ENCODE measurements at places on chromosomes 6 and 20.
A peak's percentile ranks its signal among the peaks of the same experiment; 100 is the strongest.

DNA sequence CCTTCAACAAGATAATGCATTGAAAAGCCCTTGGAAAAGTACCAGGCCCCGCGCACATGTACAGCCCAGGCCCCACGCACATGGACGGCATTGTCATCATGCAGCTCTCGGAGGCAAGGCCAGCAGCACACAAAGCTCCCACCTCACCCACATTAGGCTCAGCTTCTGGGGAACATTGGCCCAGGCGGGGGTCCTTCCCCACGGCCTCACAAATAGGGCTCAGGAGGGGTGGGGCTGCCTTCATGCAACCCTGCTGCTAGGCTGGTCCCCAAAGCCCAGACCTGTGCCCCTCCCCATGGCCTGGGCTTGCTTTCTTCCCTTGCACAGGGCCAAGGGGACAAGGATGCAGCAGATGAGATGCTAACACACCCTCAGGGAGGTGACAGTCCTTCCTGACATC, 26.7 kb downstream of the NPEPL1 start:
- DNase-seq = peak; percentile 58

DNA sequence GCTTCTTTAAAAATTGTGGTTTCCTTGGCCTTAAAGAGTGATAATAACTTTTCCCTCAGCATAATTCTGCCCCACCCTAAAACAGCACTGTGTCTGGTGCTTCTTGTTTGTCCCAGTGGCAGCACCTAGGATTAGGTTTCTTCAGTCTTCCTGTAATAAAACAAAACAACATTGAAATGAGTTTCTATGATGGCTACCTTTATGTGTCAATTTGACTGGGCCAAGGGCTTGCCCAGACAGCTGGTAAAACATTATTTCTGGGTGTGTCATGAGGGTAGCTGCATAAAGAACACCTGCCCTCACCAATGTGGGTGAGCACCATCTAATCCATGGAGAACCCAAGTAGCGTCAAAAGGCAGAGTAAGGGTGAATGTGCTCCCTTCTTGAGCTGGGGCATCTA, 117.8 kb downstream of the QRSL1 start:
- DNase-seq = no peak

DNA sequence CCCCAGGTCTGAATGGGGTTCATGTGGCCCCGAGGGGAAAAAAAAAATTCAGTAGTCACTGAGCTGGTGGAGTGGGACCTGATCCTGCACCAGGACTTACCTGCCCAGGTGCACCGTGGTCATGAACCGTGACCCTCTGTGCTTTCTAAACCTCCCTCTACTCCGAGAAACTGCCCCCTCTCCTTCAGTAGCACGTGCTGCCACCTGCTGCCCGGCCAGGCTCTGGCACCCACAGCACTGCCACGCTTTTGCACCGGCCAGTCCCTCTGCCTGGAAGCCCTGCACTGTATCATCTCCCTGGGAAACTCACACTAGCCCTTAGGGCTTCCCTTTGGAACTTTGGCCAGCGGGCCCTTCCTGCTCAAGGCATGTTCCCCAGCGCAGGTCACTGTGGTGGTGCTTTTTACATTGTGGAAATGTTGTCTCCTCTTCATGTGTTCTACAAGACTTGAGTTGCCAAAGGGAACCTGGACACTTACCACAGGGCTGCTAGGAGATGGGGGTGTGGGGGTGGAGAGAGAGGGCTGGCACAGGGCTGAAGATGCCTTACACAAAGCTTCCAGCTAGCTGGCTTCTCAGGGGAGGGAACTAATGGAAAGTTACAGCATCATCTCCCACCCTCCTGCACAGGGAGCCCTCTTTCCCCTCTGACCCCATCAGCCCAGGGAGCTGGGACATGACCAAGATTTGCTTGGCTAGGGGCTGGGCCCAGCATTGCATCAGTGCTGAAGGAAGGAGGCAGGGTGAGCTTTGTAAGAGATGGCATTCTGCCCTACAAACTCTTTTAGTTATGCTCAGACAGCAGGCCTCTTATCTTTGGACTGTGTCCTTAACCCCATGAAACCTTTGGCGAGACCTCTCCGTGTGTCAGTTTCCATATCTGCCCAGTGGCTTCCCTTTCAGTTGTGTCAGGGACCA, 2.5 kb upstream of the PTPRT start:
- DNase-seq = peak; percentile 32

GRCh38 chr20:19193349-19193748, 19.1 kb upstream of the SLC24A3 start:
- DNase-seq = no peak

DNA sequence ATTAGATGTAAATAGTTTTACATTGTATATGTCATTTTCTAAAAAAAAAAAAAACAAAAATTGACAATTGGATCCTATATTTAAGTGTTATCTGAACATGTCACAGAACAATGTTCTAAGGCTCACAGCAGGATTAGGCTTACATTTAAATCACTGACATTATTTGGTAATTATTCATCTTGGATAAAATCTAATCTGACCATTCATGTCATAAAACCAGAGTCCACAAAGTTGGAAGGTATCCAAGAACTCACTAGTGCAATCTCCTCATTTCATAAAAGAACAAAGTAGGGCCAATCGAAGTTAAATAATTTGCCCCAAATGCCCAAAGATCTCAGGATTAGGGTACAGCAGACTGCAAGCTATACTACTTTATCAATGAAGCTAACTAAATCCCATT, 73.0 kb downstream of the PDSS2 start:
- DNase-seq = no peak

DNA sequence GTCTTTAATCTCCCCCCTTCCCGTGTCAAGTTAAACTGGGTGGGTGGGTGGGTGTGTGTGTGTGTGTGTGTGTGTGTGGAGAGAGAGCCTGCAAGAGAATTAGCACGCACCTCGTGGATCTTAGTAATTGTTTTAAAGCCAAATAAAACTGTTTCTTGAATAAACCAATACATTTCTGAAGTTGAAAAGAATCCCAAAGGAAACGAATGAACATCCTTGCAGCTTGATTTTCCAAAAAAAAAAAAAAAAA, 381 bp upstream of the BICRAL start:
- DNase-seq = no peak

DNA sequence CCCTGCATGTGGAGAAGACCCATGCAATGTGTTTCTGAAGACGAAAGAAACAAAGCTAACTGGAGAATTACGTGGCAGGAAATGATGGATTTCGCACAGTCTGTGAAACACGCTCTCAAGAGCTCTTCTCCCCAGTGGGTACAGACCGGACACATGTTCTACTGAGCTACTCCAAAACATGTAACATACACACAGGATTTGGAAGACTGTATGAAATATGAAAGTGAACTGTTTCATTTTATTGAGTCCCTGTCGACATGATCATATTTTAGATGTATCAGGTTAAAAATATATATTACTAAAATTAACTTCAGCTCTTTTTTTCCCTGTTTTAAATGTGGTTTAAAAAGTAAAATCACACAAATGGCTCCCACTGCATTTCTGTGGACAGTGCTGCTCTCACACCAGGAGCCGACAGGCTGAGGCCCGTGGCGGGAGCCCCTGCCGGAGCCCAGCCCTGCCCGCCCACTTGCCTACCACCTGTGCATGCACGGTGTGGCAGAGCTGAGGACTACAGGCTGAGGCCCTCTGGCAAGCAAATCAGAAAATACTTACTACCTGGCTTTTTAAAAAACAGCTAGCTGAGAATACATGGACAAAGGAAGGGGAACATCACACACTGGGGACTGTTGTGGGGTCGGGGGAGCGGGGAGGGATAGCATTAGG, 58.9 kb upstream of the NXT1 start:
- no peak for DNase-seq

Data from anterior cingulate cortex (tissue), 58 donors.